Muscle of leg (tissue), 16 donors: ENCODE measurements at places on chromosomes 5 and 9. TPM values are rescaled to one million over a fixed set of nuclear protein-coding genes. Genes with fewer than 3 reads are reported as not detected.

HTR4 gene
- total RNA-seq = not detected

MORN5 gene
- 0.53 TPM for total RNA-seq

TICAM2 gene
- total RNA-seq = 3.3 TPM

TTC39B gene
- total RNA-seq = 4.3 TPM

PROP1 gene
- not detected for total RNA-seq
